ENCODE measurements at places on chromosomes 3 and 15.
A peak's percentile ranks its signal among the peaks of the same experiment; 100 is the strongest.

DNA sequence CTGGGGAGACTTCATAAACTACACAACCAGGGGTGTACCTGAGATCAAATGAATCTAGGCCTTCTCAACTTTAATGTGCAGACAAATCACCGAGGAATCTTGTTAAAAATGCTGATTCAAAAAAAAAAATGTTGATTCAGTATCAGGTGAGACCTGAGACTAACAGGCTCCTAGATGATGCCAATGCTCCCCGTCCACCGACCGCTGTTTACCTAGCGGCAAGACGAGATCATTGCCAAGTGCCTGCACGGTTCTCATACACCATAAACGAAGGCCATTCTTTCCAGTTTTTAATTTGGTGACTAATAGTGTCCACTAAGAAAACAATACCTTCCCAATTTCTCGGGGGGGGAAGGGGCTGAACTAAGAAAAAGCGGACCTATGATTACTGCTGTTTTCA is 2.5 kb upstream of the FSIP1 start:
- no peak for DNase-seq

DNA sequence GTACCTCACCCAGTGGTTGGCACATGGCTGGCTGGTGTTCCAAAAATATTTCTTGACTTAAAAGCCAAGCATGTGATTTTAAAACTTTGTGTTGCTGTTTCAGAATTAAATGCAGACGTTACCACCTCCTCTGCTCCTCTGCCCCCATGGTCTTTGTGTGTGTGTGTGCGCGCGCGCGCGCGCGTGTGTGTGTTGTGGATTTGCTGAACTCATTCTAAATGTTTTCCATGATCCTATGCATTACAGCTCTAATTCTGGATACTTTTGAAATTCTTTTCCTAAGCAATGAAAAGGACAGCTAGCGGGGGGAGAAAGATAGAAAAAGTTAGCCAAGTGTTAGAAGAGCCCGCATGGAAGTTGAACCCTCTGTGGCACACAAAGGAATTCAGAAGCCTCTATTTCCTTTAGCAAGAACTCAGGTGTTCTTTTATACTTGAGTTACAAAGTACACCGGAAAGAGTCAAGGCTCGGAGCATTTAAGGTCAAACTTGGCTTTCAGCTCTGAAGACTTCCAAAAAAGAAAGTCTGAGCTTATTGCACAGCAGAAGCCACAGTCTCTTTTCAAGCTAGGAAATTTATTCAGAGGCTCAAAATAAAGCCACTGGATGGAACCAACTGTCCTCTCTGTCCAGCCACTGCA is 350.5 kb upstream of the TBL1XR1 start:
- no peak for DNase-seq

- DNase-seq = no peak
These were observed 70.3 kb downstream of the TAMM41 start for GRCh38 chr3:11776346-11776745.

DNA sequence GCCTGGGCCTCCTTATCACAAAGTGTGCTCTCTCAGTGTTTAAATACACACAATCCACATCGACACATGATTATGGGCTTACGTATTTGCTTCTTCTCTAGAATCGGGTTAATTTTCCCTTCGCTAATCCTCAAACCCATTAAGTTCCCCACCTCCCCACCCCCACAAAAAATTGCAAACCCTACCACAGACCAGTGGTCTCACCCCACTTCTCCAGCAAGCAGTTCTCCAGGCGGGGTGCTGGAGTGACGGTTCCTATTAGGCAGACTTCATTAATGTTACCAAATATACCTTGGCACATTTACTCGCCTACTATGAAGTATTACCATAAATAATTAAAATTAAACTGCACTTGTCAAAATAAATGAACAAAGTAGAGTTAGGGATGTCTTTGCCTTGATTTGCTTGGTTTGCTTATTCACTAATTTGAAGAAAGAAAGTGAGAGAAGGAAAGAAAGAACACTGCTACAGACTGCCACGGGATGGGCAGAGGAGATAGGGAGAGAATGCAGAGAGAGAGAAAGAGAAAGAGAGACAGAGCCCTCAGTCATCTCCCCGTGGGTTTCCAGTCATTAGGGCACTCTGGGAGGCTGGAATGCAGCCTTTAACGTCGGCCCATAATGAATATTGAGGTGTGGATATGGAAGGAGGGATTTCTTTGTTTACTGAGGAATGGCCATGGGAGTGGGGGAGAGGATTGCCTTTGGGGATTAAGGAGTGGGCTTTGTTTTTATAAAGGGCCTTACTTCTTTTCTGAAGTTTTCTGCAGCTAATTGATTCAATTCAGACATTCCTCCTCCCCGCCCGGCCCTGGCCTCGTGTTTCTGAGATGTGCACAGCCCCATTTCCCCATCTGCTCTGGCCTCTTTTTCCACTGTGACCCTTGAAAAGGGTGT is 39.7 kb upstream of the POLG start:
- no peak for DNase-seq

GRCh38 chr3:106206146-106206545 is 337.3 kb upstream of the CBLB start:
- no peak for DNase-seq

GRCh38 chr3:54965746-54966145 is 37.9 kb upstream of the LRTM1 start:
- peak; percentile 10 for DNase-seq
